Calu3 (cell line): ENCODE measurements at places on chromosomes 7 and 10. TPM values are rescaled to one million over a fixed set of nuclear protein-coding genes. Genes with fewer than 3 reads are reported as not detected.

DNA sequence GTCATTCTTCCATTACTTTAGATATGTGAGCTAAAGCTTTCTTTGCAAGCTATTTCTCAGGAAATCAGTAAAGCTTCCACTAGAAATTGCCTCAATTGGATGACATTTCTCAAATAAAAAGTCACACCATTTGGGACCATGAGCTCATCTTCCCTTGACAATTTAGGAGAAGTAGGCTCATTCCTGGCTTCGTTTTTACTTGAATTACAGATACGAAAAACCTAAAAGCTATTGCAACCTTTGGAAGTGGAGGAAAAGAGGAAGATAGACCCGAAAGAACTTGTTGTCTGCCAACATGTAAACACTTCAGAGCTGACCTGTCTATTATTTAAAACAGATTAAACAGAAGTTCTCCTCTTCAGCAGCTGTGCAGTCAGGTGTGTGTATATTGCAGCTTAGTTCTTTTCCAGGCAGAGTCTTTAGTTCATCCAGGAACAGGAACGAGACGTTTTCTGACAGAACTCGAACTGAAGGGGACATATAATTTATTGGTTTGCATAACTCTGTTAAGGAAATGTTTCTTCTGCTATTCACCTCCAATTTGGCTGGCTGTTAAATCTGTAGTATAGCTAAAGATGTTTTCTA, 43.1 kb upstream of the ST8SIA6 start:
- H3K27me3 ChIP-seq: no peaks in the 10 kb centered on the region
- no peak for DNase-seq
- peaks cover 11% of the 10 kb centered on the region for H3K4me1 ChIP-seq
- no peak overlapping the region for H3K27ac ChIP-seq
- H3K36me3 ChIP-seq: peaks cover 4% of the 10 kb centered on the region

TPST1 gene
- 7.9 and 11.4 TPM in 2 replicates for total RNA-seq

HOXA6 gene
- 11.4 and 12.4 TPM in 2 replicates for total RNA-seq

DNA sequence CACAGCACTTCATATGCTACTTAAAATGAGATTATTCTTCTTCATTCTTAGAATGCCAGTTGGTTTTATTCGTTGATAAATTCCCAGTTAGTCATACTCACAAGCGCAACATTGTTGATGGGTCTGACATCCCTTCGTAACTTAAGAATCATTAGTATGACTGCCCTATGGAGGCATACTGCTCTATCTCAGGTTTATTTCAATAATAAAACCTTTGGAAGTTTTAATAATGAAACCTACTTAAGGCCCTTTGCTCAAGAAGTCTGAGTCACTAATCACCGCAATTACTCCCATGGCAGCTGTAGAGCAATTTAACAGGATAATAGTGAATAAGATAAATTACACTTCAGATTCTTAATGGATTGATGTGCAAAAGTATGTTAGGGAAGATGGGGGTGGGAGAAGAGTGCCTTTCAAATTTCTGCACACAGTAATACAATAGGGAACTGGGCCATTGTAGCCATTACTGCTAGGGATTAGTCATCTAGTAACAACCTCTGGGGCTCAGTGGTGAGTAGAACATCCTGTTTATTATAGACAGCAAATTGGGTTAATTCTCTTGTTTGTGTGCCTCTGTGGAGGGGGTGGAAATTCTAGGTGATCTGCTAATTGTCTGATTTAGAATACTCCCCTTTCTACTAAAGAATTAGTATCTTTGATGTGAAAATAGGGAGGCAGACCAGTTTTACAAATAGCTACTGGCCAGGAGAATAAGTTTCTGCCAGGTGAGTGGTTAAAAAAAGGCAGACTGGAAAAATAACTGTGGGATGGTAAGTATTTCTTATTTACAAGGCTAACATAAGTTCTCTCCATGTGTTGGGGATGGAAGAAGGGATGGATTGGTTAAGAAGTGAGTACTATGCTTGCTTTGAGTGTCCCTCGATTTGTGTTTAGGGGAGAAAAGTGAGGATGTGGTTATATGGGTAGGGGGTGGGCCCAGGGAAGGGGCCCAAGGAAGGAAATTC, 74.5 kb upstream of the VKORC1L1 start:
- H3K27me3 ChIP-seq: no peaks in the 10 kb centered on the region
- H3K4me1 ChIP-seq: no peaks in the 10 kb centered on the region
- H3K36me3 ChIP-seq: no peaks in the 10 kb centered on the region
- H3K27ac ChIP-seq: no peak overlapping the region
- H3K4me3 ChIP-seq: no peak overlapping the region

DGKI gene
- not detected in 2 replicates for total RNA-seq

DNA sequence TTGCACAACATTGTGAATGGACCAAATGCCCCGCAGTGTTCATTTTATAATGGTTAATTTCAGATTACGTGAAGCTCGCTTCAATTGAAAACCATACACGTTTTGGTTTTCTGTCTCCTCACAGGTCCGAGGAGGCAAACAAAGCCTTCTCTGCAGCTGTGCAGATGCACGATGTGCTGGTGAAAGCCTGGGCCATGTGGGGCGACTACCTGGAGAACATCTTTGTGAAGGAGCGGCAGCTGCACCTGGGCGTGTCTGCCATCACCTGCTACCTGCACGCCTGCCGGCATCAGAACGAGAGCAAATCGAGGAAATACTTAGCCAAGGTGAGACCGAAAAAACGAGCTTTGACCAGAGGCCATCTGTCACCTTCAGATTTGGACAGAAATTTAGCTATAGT, 110.3 kb downstream of the TRRAP start:
- no peak overlapping the region for H3K4me3 ChIP-seq
- H3K27ac ChIP-seq: no peak overlapping the region
- no peak for DNase-seq
- H3K27me3 ChIP-seq: no peaks in the 10 kb centered on the region
- peaks cover 26% of the 10 kb centered on the region for H3K36me3 ChIP-seq

HOXA13 gene
- total RNA-seq: 1.3 and 1.6 TPM in 2 replicates

CSTF2T gene
- 30.6 and 32.3 TPM in 2 replicates for total RNA-seq

SLC39A12 gene
- not detected in 2 replicates for total RNA-seq

DNA sequence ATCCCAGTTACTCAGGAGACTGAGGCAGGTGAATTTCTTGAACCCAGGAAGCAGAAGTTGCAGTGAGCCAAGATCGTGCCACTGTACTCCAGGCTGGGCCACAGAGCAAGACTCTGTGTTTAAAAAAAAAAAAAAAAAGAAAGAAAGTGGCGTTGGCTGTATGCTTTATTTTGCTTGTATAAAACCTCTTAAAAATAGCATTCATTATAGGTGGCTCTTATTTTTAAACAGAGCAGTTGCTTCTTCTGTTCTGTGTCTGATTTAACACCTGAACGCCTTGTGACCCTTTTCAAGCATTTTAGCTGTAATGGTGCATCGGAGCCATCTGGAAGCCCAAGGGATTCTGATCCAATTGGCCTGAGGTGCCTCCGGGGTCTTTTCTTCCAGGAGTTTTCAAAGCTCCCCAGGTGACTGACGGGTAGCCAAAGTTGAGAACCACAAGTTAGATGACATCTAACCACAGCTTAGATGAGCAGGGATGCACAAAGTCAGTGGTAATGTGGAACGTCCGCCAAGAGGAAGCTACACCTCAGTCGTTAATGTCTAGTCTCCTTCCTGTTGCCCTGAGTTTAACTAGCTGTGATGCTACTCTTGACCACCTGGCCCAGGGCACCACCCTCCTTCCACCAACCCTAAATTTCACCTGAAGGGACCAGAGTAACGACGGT, 274.6 kb upstream of the KLF6 start:
- no peaks in the 10 kb centered on the region for H3K4me1 ChIP-seq
- no peak overlapping the region for H3K27ac ChIP-seq
- H3K36me3 ChIP-seq: no peaks in the 10 kb centered on the region
- DNase-seq: no peak
- H3K4me3 ChIP-seq: no peak overlapping the region
- H3K27me3 ChIP-seq: no peaks in the 10 kb centered on the region

- H3K27ac ChIP-seq: no peak overlapping the region
- DNase-seq: no peak
- no peaks in the 10 kb centered on the region for H3K4me1 ChIP-seq
- H3K27me3 ChIP-seq: no peaks in the 10 kb centered on the region
- H3K36me3 ChIP-seq: no peaks in the 10 kb centered on the region
These were observed 19.1 kb downstream of the ADAM12 start for GRCh38 chr10:126369125-126369710.

TMUB1 gene
- total RNA-seq: 49.9 and 51.2 TPM in 2 replicates

ZDHHC4 gene
- 80.7 and 83.9 TPM in 2 replicates for total RNA-seq

GRCh38 chr10:103177123-103177522, 15.9 kb downstream of the NT5C2 start:
- H3K4me1 ChIP-seq: no peaks in the 10 kb centered on the region
- no peak for DNase-seq
- H3K27me3 ChIP-seq: no peaks in the 10 kb centered on the region
- no peak overlapping the region for H3K27ac ChIP-seq
- H3K4me3 ChIP-seq: no peak overlapping the region
- peaks cover 34% of the 10 kb centered on the region for H3K36me3 ChIP-seq
